Activated naive CD4-positive, alpha-beta T cell treated with anti-CD3 and anti-CD28 coated beads for 36 hours (primary cell): ENCODE measurements at places on chromosomes 11 and 22.

DNA sequence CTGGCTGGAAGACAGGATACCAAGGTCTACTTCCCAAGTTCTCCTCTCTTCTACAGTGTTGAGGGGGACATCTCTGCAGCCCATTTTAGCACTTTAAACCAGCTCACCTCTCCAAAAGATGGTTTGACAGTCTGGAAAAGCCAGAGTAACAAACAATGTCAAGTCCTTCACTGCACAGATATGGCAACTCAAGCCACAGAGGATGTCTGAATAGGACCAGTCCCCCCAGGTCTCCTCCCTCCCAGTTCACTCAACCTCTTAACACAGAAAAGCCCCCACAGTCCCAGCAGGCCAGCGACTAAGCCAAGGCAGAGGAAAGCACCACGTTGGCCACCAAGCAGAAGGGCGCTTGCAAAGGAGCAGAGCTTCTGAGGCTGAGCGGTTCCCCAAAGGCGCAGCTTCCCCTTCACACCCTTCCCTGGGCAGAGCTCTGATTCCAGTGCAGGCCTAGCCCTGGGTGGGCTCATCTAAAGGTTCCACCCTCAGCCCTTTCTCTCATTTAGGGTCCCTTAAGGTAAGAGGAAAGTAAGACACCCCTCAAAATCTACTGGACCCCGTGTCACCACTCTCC lies 62.7 kb downstream of the PAK1 start:
- DNase-seq: peak; percentile 35

- no peak for DNase-seq
Observed at GRCh38 chr11:63210111-63210510, 33.3 kb downstream of the SLC22A25 start.

- no peak for DNase-seq
Observed at GRCh38 chr11:46326813-46327416, 20.3 kb upstream of the DGKZ start.

DNA sequence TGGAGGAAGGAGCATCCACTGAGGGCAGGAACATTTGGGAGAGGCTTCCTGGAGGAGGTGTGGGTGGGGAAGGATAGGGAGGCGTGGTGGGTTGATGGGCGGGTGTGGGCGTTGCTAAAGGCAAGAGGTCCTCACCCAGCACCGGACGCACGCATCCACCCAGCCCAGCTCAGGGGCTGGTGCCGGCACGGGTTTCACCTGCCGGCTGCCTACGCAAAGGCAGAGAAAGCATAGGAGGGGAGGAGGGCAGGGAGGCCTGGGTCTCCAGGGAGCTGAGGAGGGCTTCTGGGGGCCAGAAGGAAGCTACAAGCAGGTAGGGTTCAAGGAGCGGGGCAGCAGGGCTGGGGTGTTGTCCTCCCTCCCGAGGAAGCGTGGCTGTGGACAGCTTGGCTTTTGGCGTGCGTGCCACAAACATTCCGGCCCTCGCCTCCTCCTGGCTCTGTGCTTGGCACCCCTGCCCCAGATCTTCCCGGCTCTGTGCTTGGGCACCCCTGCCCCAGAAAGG lies 7.8 kb downstream of the SSH3 start:
- DNase-seq: no peak

DNA sequence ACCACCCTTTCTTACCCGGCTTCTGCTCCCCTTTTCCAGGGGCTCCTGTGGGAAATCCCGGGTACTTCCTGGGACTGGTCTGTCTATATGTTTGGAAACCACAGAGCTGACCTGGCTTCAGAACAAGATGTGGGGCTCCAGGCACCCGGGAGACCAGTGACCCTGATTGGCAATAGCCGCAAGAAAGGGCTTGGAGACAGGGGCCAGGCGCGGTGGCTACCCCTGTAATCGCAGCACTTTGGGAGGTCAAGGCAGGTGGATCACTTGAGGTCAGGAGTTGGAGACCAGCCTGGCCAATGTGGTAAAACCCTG lies 3.2 kb upstream of the NEAT1 start:
- no peak for DNase-seq

- no peak for DNase-seq
Observed at GRCh38 chr11:48127521-48128183, 89.0 kb upstream of the OR4B1 start.

GRCh38 chr22:45587638-45588505 lies 83.8 kb upstream of the ATXN10 start:
- no peak for DNase-seq

DNA sequence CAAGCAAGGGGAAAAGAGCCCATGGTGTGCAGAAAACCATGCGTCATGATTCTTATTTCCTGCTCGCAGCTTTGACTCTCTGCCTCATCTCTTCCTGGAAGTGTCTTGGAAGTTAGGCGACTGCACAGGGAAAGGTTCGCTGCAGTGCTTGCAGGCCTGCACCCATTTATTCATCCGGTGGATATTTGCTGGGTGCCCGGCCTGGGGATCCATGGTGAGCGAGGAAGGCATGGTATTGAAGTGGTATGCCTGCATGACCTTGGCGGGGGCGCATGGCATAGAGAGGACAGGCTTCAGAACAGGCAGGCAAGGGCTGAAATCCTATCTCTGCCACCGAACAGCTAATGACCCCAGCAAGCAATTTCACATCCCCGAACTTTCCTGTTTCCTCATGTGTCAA lies 40.6 kb downstream of the FAM83F start:
- DNase-seq: no peak

DNA sequence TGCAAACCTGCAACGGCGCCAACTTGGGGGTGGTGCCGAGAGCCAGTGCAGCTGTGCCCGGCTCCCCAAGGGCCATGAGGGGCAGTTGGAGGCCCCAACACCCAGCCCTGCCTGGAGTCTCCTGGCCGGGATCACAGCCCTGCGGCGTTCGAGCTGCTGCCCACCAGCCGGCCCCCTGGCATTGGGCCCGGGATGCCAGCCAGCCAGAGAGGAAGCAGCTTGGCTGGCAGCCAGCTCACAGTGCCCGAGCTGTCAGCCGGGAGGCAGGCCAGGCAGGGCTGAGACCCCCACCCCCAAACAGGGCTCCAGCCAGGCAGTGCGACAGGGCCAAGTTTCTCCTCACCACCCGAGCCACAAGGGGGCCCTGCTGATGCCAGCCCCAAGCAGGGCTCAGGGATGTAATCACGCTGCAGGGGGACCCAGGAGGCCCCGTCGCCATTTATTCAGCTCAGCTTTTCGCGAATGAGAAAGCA lies 26.0 kb upstream of the TCF20 start:
- peak; percentile 22 for DNase-seq

DNA sequence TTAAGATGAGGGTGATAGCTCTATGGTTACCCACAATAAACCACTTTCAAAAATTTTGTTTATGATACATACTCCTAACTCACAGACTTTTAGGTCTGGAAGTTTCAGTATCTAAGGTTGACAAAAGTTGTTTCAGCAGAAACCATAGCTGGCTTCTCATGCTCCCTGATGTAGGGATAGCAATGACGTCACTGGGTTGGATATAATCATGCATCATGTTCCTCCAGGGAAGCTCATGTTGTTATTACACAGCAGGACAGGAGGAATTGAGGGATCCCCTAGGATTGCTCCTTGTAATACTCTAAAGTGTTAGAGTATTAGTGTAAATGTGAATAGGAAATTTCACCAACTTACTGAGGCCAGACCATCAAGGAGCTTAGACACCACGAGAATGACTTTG lies 23.6 kb downstream of the APOL3 start:
- DNase-seq: no peak

DNA sequence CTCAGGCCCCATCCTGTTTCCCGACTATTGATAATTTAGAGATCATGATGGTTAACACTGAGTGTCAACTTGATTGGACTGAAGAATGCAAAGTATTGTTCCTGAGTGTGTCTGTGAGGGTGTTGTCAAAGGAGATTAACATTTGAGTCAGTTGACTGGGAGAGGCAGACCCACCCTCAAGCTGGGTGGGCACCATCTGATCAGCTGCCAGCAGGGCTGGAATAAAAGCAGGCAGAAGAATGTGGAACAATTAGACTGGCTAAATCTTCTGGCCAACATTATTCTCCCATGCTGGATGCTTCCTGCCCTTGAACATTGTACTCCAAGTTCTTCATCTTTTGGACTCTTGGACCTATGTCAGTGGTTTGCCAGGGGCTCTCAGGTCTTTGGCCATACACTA lies 1170.0 kb upstream of the CNTN5 start:
- DNase-seq: no peak

DNA sequence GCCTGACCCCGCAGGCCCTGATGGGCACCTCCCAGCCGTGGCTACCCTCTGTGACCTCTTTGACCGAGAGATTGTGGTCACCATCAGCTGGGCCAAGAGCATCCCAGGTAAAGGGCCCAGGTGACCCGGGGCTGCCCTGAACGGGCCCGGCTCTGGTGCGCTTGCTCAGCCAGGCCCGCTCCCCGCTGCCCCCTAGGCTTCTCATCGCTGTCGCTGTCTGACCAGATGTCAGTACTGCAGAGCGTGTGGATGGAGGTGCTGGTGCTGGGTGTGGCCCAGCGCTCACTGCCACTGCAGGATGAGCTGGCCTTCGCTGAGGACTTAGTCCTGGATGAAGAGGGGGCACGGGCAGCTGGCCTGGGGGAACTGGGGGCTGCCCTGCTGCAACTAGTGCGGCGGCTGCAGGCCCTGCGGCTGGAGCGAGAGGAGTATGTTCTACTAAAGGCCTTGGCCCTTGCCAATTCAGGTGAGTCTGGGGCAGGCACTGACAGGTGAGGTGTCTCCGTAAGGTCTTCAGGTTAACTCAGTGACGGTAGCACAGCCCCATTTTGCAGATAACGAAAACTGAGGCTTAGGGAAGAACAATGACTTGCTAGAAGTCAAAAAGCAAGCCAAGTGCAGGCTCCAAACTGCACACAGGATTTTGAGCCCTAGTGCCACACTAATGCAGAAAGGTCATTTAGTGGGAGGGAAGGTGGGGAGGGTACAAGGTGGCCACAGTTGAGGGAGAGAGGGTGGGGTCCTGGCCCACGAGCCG lies 2.4 kb downstream of the TRMT112 start:
- DNase-seq: no peak

- no peak for DNase-seq
Observed at GRCh38 chr11:34150494-34151151, 45.2 kb downstream of the NAT10 start.

- DNase-seq: no peak
Observed at GRCh38 chr11:68325907-68326220, 13.5 kb downstream of the LRP5 start.

DNA sequence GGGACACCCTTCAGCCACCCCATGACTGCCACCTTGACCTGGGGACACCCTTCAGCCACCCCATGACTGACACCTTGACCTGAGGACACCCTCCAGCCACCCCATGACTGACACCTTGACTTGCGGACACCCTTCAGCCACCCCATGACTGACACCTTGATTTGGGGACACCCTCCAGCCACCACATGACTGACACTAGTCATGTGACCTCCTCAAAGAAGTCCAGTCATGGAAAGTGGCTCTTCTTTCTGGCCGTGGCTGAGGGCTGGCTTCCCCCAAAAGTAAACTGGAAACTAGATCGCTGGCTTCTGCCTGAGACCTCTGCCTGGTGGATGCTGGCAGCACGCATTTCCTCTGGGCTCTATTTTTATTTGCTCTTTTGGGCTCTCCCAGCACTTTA lies 28.4 kb downstream of the ARFGAP2 start:
- no peak for DNase-seq

DNA sequence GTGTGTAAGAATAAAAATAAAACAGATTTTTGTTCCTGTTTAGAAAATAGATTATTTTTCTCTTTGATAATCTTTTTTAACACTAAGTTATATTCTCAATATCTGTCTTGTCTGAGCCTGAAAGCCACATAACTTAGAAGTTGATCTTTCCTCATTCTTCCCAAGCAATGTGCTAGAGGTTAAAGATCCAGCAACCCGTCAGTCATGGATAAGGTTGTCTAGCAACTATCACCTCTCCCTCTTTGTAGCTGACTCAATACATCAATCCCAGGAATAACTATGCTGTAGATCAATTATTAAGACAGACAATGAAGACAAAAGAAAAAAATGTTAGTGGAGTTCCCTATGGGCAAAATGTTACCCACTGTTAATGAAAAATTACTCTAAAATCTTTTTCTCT lies 813.1 kb upstream of the CCDC179 start:
- no peak for DNase-seq

GRCh38 chr11:27380771-27381170 lies 17.8 kb upstream of the CCDC34 start:
- DNase-seq: no peak

GRCh38 chr11:22082788-22083187 lies 110.1 kb upstream of the ANO5 start:
- DNase-seq: no peak

GRCh38 chr22:23846081-23846469 lies 7.3 kb upstream of the DERL3 start:
- DNase-seq: no peak

GRCh38 chr22:26608129-26608528 lies 9.7 kb downstream of the CRYBB1 start:
- no peak for DNase-seq

DNA sequence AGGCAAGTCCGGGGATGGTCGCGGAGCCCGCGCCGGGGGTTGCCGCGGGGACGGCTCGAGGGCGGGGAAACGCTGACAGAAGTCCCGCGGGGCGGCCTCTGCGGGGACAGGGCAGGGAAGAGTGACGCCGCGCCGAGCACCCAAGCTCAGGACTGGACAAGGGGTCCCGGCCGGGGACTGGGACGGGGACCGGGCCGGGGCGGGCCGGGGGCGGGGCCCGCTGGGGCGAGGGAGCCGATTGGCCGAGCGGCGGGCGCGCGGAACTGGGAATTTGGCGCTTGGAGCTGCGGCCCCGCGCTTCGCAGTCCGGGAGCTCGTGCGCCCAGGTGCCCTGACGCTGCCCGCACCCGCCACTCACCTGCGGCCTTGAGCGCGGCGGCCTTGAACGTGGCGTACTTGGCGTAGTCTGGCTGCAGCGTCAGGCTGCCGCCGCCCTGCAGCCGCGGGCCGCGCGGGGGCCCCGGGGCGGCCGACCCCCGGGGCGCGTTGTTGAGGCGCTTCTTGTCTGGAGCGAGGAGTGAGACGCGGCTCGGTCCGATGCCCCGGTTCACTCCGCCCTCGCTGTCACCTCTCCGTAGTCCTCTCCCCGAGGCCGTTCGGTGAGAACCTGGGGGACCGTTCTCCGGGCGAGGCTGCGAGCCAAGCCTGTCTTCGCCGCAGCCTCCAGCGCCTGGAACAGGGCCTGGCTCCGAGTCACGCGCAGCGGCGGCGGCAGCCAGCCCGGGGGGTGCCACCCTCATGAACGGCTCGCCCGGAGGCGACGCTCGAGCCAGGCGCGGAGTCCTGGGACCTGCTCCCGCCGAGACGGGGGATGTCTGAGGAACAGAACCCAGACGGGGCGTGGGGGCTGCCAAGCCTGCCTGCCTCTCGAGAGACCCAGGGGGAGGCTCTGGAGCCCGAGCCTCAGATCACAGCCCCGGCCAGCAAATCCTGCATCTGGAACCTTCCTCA lies 4.5 kb downstream of the SHISA8 start:
- no peak for DNase-seq

DNA sequence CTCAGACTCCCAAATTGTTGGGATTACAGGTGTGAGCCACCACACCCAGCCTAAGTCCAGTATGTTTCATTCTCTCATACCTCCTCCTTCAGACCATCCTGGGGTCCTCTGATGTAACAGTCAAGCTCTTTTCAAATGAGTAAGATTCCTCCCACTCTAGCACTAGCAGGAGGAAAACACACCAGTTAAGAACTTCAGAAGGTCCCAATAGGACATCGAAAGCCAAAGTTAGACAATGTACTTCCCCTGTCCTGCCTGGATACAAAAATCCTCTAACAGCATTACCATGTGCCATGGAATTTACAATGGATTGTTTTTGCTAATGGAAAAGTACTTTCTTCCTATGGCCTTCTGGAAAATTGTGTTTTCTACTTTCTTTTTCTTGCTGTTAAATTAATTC lies 67.1 kb downstream of the CCDC34 start:
- no peak for DNase-seq

GRCh38 chr11:117197516-117198456 lies 1.4 kb upstream of the TAGLN start:
- no peak for DNase-seq
